AG10803 (cell line): ENCODE measurements at places on chromosomes 7 and 10.

GRCh38 chr10:79071396-79071923 is 2.7 kb downstream of the ZMIZ1 start:
- no peak for DNase-seq

GRCh38 chr10:60536529-60537114 is 146.9 kb upstream of the ANK3 start:
- peak; percentile 25 for DNase-seq

GRCh38 chr10:122391875-122392274 is 17.4 kb downstream of the PLEKHA1 start:
- no peak for DNase-seq

DNA sequence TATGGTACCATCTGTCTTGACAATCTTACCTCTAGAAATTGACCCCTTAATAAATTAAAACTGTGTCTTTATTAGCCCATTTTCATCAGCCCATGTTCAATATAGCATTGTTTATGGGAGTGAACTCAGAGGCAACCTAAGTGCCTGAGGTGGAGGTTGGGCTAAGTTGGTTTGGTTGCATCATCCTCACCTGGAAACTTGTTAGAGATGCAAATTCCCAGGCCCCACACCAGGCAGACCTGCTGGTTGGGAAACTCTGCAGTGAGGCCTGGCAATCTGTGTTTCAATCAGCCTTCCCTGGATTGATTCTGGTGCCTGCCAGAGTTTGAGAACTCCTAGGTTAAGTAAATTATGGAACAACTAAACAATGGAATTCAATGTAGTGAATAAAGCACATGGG is 9.4 kb upstream of the FAM170B start:
- DNase-seq, result no peak

- no peak for DNase-seq
Measured at GRCh38 chr7:24555184-24555583, 18.1 kb upstream of the PALS2 start.

- no peak for DNase-seq
Measured at GRCh38 chr7:39285256-39285655, 280.9 kb upstream of the YAE1 start.

GRCh38 chr7:150903606-150904005 is 51.3 kb downstream of the AOC1 start:
- DNase-seq, result peak; percentile 47

GRCh38 chr7:80197627-80198026 is 63.0 kb downstream of the GNAI1 start:
- DNase-seq, result no peak

GRCh38 chr10:86164960-86165630 is 201.5 kb downstream of the GRID1 start:
- DNase-seq, result no peak

GRCh38 chr10:3782451-3783315 is 2.3 kb downstream of the KLF6 start:
- DNase-seq, result peak; percentile 98

DNA sequence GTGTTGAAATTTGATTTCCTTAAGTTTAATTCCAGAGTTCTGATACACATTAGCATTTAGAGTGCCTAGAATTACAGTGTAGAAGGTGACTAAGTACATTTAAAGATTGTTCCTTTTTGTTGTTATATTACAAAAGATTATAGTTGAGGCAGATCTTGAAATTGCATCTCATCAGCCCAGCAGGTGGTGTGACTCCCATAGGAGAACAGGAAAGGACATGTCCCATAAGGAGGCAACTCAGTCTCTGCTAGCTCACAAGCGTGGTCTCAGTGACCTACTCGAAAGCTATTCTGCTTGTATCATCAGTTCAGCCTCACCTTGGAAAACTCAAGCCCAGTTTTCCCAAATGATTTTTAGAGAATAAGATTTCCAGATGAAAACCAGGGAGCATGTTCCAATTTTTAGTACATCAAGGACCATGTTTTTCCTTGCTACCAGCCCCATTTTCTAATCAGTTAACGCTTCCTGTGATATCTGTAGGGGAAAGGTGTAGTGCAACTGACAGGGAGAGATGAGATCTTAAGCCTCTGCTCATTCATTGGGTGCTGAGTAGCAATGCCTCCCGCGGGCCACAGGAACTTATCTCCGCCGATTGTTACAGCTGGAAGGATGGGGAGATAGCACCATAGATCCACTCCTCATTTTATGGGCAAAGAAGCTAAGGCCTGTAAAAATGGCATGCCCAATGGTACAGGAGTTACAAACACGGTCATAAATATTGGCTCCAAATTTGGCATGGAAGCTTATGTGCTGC is 1.1 kb upstream of the GNAI1 start:
- peak; percentile 39 for DNase-seq

- peak; percentile 37 for DNase-seq
Measured at GRCh38 chr10:34816501-34817002, 1.5 kb upstream of the PARD3 start.

GRCh38 chr10:127699311-127699710 is 37.7 kb upstream of the FOXI2 start:
- no peak for DNase-seq

- no peak for DNase-seq
Measured at GRCh38 chr10:52965509-52965908, 192.9 kb upstream of the MBL2 start.

DNA sequence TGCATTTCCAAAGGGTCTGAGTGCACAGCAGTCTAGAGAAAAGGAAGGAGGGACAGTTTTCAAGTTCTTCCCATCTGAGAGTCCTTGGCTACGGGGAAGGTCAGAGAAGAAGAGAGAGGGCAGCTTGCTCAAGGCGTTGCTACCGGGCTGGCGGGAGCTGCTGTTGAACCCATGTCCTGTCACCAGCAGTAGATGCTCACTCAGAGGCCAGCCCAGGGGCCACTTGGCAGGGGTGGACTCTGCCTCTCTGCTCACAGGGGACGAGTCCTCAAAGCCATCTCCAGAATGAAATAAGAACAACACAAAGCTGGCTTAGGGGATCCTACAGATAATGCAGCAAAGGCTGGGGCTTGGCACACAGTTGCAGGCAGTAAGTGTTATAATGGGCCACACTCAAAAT is 231.5 kb downstream of the TNS3 start:
- no peak for DNase-seq

DNA sequence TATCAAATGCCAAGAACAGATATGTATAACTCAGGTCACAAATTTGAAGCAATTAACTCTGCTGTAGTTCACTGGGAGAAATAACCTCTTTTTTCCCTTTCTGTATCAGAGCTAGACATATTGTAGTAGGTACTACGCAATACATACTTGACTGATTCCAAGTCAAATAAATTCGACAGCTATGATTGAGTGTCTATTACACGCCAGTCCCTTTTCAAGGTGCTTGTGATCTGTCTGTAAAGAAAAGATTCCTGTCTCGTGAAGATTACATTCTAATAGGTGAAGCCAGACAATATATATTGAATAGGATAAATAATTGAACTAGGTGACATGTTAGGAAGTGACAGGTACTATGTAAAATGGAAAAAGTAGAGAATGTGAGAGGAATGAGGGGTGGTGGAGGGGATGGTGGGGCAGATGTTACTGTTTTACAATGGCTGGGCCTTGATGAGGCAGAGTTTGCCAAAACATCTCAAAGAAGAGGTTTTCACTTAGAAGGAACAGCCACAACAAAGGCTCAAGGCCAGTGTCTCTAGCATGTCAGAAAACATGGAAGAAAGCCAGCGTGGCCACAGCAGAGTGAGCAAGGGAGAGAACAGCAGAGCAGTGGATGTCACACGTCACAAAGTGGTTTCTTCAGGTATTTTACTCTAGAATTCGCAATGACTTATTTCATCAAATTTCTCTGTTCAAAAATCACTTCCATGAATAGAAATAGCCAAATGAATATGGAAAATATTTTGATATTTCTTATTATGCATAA is 282.6 kb upstream of the CACNA2D1 start:
- peak; percentile 14 for DNase-seq

- DNase-seq, result peak; percentile 44
Measured at GRCh38 chr7:50632561-50633413, 67.6 kb upstream of the DDC start.

DNA sequence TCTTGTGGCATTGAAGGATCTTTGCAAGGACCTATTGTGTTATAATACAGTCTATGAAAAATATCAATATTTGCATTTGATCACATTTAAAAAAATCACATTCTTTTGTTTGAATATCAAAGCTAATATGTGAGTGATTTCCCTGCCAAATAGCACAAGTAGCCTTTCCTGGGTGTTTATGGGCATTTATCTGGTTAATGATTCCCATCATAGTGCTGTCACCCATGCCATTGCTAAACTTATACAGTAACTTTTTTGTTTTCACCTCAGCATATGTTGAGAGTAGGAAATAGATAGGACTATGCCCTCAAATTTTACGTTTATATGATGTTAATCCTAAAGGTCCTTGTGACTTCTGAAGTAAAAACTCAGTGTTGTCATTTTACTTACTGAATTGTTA is 136.9 kb downstream of the CFTR start:
- no peak for DNase-seq

DNA sequence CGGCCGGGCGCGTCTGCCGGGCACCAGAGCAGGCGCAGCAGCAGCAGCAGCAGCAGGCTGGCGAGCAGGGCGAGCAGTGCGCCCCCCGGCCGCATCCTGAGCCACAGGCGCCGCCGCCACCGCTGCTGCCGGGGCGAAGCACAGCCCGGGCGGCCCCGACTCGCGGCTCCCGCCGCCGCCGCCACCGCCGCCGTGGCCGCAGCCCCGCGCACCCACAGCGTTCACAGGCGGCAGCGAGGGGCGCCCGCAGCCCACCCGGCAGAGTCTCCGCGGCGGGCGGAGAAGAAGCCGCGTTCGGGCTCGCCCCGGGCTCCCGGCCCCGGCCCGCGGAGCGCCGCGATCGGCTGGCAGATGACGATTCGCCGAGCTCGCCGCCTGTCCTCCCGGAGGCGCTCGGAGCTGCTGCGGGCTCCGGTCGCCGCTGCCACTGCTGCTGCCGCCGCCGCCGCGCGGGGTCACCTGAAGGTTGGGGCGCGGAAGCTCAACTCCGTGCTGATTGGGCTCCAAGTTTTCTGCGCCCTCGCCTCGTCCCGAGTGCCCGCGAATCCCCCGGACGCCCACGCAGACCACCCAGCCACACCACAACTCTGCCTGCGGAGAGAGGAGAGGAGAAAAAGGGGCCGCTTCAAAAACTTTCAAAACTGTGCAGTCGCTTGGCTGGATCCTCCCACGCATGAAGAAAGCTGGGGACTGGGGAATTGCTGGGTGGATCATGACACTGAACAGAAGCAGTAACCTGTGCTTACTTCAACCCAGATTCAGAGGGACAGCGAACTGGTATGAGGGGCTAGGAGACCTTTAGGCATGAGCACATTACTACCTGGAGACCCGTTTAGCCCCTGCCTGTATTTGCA is at the start of gene ST8SIA6:
Gene ST8SIA6, minus strand, starts transcription at position 435 of the 854 bp plus-strand sequence. Its CDS starts 340 bp downstream, at position 95.
- peak; percentile 43 for DNase-seq

GRCh38 chr7:390761-391410 is 100.9 kb downstream of the FOXL3 start:
- no peak for DNase-seq

DNA sequence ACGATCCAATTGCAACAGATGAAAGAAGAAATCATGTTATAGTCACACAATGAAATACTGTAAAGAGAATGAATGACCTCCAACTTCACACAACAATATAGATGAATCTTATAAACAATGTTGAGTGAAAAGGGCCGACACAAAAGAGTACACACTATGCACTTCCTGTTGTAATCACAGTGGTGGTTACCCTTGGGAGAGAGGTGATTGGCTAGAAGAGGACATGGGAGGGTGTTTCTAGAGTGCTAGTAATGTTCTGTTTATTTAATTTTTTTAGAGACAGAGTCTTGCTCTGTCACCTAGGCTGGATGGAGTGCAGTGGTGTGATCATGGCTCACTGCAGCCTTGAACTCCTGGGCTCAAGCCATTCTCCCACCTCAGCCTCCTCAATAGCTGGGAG is 82.5 kb downstream of the NDUFB2 start:
- DNase-seq, result no peak

DNA sequence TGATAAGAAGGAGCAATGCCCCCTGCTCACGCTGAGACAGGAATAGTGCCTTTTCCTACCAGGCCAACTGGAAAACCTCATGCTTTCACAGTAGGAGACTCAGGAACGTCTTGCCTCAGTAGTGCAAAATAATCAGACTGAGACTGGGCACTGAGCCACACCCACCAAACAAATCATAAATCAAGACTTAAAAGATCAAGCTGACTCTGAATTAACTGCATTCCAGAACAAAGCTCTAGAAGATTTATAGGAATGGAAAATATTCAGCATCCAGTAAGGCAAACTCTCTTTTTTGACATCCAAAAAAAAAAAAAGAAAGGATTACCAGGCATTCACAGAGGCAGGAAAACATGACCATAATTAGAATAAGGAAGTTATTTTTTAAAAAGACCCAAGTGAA is 30.5 kb upstream of the SLC18A3 start:
- DNase-seq, result peak; percentile 50

DNA sequence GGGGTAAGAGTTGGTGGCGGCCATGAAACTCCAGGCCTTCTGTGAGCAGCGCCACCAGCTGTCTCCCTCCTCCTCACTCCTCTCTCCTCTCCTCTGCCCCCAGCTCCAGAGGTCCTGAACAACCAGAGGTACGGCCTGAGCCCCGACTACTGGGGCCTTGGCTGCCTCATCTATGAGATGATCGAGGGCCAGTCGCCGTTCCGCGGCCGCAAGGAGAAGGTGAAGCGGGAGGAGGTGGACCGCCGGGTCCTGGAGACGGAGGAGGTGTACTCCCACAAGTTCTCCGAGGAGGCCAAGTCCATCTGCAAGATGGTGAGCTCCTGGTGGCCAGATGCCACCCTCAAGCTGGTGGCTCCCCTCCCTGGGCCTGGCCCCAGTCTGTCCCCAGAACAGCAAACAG is 99.1 kb downstream of the RGS10 start:
- no peak for DNase-seq

DNA sequence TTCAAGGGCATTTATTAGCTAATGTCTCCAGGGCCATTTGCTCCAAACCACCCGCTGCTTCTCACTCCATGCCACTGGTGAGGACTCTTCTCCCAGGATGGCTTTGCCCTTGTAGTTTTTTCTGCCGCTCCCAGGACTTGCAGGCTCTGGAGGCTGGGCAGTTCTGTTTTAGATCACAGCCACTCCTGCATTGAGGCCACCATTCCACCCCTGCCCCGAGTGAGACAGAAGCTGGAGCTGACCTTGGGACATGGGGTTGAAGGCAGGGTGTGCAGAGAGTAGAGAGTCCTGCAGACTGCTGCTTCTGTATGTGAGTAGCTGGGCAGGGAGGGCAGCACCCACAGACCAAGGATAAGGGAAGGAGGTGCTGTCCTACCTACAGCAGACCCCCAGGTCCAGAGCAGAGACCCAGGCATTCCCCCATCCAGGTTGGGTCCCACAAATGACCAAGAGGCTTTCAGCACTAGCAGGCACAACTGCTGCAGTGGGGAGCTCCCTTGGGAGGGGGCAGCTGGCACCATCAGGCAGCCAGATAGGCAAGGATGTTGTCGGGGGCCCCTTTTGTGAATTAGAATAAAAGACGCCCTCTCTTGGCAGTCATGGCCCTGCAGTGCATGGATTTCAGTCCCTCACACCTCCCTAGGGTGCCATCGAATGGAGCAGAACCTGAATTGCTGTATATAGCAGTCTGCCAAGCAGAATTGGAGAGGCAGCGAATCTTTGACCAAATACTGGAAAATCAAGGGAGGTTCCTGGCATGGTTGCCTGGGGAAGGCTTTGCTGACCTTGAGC is 22.7 kb upstream of the ADCYAP1R1 start:
- no peak for DNase-seq

GRCh38 chr7:148287538-148287937 is 303.0 kb upstream of the C7orf33 start:
- no peak for DNase-seq
